Stimulated activated CD4-positive, alpha-beta T cell treated with anti-CD3 and anti-CD28 coated beads, TNF-alpha, amount 100 ng/mL, for 1 hour (primary cell): ENCODE measurements at places on chromosomes 4 and X.

DNA sequence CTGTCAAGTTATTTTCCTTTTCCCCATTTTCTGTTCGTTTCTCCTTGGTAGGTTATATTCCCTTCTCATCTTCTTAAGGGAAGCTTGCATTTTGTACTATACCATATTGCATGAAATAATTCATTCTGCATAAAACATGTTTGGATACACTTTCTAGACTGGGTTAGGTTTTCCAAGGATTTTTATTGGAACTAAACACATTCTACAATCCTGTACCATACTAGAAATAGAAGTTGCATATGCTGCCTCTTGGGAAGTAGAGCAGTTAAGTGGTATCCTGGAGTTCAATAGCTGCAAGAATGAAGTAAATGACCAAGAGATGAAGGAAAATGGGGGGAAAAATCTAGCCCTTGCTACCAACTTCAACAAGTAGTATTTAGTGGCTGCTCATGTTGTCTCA, 393.7 kb upstream of the SLIT2 start:
- DNase-seq, result no peak

- DNase-seq, result no peak
These were observed 38.7 kb downstream of the SEC24B start for GRCh38 chr4:109472343-109472761.

GRCh38 chr4:3416821-3417221, 24.9 kb upstream of the HGFAC start:
- DNase-seq, result no peak

- no peak for DNase-seq
These were observed 5.1 kb downstream of the UBE2A start for GRCh38 chrX:119579414-119579813.

DNA sequence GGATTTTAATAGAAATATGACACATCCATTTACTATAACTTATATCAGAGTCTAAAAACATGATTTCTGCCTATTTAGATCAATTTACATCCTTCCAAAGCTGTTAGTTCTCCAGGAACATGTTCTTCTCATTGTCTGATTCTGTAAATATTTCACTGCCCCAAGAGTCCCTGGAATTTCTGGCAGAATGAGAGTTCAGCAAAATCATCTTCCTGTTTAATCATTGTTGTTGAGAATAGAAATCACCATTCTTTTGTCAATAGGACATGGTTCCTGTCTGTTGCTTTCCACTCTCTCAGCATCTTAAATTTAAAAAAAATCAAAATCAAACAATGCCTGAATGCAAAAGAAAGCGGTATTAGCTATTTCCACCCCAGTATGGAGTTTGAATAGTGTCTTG, 172.8 kb upstream of the FRMPD4 start:
- no peak for DNase-seq

- no peak for DNase-seq
These were observed 31.8 kb upstream of the PDLIM5 start for GRCh38 chr4:94419956-94420355.

- DNase-seq, result no peak
These were observed 26.9 kb upstream of the TMPRSS11B start for GRCh38 chr4:68272380-68272779.

DNA sequence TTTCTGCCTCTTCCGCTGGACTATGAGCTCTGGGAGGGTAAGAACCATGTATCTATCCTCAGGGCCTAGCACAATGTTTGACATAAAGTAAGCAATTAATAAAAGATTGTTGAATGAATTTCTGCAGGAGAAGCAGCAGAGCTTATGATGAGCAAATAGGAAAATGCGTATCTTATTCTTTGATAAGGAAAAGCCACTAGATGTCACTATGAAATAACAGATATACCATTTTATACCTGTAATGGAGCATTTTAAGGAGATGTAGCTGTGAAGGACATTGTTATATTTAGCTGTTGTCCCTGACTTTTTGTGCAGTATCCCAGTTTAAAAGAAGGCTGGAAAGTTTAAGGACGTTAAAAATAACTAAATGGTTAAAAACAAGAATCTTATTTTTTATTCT, 147.2 kb upstream of the MBNL3 start:
- DNase-seq, result no peak

- no peak for DNase-seq
These were observed 24.2 kb downstream of the MAGED1 start for GRCh38 chrX:51917604-51918003.

- no peak for DNase-seq
These were observed 7.0 kb downstream of the AFF2 start for GRCh38 chrX:148507418-148507817.

GRCh38 chr4:161254375-161254774, 909.4 kb downstream of the FSTL5 start:
- DNase-seq, result no peak

DNA sequence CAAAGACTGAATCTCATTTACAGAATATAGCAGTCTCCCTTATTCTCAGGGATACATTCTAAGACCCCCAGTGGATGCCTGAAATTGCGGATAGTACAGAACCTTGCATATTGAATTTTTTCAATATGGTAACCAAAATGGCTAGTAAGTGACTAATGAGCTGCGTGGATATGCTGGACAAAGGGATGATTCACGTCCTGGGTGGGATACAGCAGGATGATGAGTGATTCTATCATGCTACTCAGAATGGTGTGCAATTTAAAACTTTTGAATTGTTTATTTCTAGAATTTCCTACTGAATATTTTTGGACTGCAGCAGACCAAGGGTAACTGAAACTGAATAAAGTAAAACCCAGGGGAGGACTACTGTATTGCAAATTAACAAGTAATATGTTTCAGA, 66.7 kb downstream of the STAG2 start:
- DNase-seq, result no peak

GRCh38 chrX:39955625-39956024, 142.1 kb downstream of the BCOR start:
- DNase-seq, result no peak

DNA sequence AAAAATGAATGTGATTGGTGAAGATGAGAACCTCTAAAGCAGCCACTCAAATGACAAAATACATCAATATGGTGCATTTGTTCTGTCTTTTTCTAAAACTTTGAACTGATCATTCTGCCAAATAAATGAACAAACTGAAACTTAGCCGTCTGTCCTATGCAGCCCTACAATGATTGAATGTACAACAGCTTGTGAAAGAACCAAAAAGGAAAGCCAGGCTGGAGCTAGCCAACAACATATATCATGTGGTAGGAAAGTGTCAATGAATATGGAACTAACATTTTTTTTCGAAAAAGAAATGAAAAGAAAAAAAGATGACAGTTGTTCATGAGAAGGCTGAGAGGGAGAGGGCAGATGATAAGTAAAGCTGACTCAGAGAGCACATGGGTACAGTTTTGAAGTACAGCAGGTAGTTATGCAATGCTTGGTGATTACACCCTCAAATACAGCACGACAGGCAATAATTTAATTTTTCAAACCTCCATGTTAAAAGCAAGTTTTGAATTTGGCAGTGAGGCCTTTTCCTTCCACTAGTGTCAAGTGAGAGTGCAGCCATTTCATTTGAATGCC, 21.2 kb upstream of the SLC7A11 start:
- no peak for DNase-seq

DNA sequence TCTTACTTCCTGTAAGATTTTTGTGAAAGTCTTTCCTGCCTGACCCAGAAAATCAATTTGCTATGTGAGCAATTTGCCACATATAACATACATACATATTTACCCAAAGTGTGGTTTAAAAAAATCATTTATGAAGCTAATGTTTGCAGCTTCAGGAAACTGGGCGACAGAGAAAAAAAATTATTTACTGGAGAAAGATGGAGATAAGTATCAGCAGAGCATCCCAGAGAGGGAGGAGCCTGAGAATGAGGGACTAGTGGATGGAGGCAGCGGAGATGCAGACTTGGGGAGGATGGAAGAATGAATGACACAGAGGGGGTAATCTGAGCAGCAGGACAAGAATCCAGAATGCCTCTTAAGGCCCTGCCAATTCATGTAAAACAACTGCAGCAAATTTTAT, 975 bp upstream of the GYPA start:
- DNase-seq, result no peak

DNA sequence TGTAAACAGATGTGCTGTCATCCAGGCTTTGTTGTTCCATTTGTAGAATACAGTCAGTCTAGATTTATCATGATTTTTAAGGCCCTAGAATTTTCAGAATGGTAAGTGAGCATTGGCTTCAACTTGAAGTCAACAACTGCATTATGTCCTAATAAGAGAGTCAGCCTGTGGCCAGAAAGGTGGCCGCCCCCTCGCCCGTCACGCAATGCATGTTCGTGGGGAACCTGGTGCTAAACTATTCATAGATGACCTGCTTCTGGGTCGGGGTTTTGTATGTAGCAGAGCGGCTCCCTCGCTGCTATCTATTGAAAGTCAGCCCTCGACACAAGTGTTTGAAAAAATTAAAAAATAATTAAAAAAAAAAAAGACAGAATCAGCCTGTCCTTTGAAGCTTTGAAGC, 24.7 kb downstream of the USP53 start:
- no peak for DNase-seq

DNA sequence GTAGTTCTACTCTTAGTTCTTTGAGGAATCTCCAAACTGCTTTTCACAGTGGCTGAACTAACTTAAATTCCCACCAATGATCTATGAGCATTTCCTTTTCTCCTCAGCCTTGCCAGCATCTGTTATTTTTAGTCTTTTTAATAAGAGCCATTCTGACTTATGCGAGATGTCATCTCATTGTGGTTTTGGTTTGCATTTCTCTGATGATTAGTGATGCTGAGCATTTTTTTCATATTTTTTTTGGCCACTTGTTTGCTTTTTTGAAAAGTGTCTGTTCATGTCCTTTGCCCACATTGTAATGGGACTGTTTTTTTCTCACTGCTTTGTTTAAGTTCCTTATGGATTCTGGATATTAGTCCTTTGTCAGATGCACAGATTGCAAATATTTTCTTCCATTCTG, 21.5 kb upstream of the PHKA1 start:
- DNase-seq, result no peak

GRCh38 chr4:53101191-53101581, 239.1 kb downstream of the RASL11B start:
- DNase-seq, result no peak

DNA sequence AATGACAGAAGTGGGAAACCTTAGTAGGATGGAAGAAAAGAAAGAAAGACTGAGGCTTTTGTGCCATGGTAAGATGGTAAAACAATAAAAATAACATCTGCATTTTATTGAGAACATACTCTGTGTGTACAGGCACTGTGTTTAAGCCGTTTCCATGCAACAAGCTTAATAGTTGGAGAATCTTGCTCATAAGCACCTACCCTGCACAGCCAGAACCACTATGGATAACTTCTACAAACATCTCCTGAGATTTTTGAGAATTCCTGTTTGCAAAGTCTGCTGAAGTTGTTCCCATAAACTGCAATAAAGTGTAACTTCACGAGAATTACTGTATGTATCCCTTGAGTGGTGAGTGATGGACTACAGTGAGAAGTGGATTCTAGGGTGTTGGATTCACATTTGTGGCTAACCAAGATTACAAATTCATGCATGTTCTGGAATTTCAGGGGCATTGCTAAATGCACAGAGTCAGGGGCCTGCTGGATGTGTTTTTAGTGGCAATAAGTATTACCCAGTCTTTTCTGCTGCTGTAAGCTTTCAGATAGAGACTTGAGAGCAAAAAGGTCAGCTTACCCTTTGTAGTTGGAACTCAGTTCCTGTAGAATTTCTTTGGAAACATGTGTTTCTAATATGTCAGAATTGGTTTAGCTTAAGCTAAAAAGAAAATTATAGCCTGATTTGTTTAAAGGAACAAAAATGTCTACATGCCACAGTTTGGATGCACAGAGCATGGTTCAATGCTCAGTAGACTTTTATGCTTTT, 132.5 kb downstream of the AFF1 start:
- DNase-seq, result no peak

DNA sequence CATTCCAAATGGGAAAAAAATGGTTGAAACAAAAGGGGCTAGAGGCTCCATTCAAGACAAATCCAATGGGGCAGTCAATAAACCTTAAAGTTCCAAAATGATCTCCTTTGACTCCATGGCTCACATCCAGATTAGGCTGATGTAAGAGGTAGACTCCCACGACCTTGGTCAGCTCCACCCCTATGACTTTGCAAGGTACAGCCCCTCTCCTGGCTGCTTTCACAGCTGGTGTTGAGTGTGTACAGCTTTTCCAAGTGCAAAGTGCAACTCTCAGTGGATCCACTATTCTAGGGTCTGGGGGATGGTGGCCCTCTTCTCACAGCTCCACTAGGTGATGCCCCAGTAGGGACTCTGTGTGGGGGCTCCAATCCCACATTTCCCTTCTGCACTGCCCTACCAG, 21.5 kb downstream of the SULT1B1 start:
- DNase-seq, result no peak

- DNase-seq, result no peak
These were observed 583.1 kb downstream of the INPP4B start for GRCh38 chr4:142262956-142263355.

GRCh38 chr4:109648266-109648996, 54.8 kb downstream of the CASP6 start:
- DNase-seq, result no peak

GRCh38 chr4:127622921-127623796, 9.6 kb upstream of the INTU start:
- no peak for DNase-seq

GRCh38 chr4:187826725-187827124, 168.8 kb upstream of the ZFP42 start:
- no peak for DNase-seq

DNA sequence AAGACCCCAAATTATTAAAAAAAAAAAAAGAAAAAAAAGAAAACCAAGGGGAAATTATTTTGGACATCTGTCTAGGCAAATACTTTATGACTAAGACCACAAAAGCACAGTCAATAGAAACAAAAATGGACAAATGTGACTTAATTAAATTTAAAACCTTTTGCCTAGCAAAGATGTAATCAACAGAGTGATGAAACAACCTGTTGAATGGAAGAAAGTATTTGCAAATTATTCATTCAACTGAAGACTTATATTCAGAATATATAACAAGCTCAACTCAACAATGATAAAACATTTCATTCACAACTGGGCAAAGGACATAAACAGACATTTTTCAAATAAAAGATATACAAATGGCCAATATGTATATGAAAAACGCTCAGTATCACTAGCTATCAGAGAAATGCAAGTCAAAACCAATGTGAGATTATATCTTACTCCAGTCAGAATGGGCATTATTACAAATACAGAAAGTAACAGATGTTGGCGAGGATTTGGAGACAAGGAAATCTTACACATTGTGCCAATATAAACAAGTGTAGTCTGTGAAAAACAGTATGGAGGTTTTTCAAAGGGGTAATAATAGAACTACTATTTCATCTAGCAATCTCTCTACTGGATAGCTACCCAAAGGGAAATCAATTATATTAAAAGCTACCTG, 67.1 kb downstream of the FAAH2 start:
- no peak for DNase-seq

DNA sequence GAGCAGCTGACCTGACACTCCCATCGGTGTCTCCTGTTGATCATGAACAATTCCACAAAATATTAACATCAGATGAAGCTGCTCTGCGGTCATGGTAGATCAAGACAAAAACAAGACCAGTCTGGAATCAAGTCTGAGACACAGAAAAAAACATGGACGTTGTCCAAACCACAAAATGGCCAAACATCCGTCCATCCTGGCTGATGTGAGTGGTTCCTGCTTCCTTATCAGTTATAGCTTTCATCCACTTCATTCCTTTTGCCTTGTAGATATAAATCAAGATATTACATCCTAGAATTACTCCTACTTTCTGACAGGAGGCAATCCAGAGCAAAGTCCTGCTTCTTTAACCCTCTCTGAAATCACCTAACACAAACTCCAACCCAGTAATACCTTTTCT, 28.8 kb upstream of the PCSK1N start:
- no peak for DNase-seq
